ENCODE measurements at places on chromosomes 16 and 17.

- no peak for DNase-seq
Measured at GRCh38 chr17:79185671-79186070, 111.0 kb downstream of the ENGASE start.

GRCh38 chr16:10981697-10982216 lies 37.4 kb downstream of the CLEC16A start:
- DNase-seq: peak; percentile 31

DNA sequence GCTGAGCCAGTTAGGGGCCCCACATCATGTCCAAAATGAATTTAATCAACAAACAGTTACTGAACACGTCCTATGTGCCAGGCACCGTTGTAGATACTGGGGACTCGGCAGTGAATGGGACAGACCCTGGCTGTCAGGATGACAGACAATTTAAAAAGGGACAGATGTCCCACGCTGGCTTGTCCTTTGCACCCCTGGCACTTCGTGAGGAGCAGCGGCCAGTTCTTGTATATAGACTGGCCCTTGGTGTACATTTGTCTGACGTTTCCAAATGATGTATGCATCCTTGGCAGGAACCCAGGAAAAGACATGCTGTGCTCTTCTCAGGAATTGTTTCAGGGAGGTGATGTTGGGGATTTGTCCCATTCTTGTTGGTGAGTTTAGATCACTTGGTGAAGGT lies 21.1 kb downstream of the IL4R start:
- no peak for DNase-seq

GRCh38 chr17:50588391-50589049 lies 28.0 kb downstream of the CACNA1G start:
- no peak for DNase-seq

- no peak for DNase-seq
Measured at GRCh38 chr16:27232061-27232900, 29.0 kb downstream of the KDM8 start.

DNA sequence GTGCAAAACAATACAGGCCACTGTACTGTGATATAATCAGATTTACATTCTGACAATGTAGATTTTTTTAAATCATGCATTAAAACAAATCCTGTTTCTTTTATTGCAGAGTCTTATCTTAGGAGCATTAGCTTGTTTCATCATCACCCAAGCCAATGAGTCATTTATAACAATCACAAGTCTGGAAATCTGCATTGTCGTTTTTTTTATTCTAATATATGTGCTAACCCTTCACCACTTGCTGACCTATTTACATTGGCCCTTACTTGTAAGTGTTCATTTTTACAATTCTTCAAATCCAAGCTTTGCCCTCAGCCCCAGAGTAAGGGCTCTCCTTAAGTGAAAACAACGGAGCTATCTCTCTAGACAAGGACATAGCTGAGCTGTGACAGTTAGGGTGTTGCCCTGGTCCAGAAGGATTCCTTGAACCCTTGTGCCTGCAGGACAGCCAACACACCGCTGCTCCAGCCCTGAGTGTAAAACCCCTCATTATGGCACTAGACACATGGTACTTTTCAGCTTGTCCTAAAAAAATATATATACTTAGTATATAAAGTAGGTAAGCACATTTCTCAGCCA lies 3.7 kb downstream of the CMTM1 start:
- DNase-seq: no peak

- DNase-seq: no peak
Measured at GRCh38 chr16:1297018-1297696, 12.3 kb upstream of the UBE2I start.

DNA sequence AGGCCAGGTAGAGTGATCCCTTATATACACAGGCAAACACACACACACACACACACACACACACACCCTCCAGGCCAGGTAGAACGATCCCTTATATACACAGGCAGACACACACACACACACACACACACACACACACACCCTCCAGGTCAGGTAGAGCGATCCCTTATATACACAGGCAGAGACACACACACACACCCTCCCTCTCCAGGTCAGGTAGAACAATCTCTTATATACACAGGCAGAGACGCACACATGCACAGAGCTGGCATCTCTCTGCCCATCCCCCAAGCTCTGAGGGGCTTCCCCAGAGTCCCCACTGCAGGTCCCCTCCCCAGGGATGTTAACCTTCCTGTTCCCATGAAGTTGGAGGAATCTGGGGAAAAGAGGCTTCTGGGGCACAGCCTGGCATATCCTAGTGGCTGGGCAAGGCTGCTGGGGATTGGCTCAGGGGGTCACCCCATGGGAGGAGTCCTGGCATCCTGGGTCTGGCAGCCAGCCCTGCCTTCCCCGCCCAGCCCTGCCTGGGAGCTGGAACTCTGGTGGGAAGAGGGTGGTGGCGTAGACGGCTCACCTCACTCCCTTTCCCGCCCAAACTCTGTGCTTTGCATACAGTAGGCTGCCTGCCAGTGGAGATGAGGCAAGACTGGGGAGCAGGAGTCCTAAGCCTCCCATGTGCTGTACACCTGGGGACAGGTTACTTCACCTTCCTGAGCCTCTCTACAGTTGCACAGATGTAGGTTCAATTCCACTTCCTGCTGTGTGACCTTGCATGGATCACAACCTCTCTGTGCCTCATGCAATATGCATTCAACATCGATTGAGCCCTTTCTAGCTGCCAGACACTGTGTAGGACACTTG lies 41.8 kb downstream of the TEKT5 start:
- DNase-seq: no peak

- no peak for DNase-seq
Measured at GRCh38 chr17:18213666-18214270, 11.7 kb upstream of the LLGL1 start.

DNA sequence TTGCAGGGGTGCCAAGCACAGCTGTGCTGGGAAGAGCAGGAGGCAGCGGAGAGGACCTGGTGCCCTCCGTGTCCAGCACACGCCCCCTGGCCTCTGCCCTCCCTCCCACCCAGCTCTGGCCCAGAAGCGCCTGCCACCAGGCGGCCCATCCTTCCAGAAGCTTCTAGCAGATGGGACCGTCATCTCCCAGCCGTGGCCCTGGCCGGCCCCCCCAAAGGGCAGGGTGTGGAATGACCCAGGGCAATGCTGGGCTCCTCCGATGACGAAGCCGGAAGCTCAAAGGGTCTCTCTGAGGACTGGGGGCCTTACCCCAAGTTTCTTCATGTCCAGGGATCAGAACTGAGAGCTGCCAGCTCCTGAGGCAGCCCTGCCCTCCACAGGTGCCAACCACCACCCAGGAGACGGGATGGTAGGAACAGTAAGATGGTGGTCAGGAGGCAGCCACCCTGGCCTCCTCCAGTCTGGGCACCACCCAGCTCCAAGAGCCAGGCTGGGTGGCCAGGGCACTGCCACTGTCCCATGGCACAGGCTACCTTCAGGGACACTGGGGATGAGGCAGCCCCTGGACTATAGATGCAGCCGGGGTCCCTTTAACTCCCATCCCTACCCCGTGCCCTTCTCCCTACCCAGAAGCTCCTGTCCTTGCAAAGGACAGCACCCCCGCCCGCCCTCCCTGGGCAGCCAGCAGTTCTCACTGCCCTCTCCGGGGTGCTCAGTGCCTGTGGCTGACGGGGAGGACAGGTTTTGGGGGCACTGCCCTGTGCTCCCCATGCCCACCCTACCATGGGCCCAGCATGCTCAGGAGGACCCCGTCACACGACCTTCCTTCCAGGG lies 6.5 kb upstream of the CDH15 start:
- no peak for DNase-seq

- no peak for DNase-seq
Measured at GRCh38 chr17:38361694-38362465, 10.2 kb downstream of the SOCS7 start.

DNA sequence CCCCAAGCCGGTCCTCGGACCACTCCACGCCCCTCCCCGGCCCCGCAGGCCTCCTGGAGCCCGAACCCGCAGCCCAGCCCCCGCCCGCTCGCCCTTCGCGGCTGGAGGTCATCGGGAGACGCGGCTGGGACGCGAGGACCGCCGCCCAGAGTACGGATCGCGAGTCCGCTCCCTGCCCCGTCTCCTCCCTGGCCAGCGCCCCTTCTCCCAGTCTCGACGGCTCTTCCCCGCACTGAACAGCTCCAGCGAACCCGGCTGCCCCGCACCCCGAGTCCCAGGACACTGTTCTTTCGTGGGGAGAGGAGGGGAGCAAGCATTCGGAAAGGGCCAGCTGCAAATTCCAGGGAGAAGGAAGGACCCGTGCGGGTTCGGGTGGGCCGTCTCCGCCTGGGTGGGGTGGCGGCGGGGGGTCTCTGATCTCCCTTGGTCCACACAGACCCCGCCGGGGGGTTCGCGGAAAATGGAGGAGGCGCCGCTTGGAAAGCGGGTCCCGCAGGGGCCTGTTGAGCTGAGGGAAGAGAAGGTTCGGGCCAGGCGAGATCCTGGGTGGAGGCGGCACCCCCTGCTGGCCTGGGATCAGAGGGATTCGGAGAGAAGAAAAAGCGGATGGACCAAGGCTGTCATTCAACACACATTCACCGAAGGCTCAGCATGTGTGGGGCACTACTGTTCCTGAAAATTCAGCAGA lies 632 bp upstream of the RTN4RL1 start:
- peak; percentile 77 for DNase-seq

- DNase-seq: no peak
Measured at GRCh38 chr17:17493249-17493985, 2.8 kb downstream of the RASD1 start.

GRCh38 chr17:75059369-75060345 lies 12.6 kb downstream of the KCTD2 start:
- no peak for DNase-seq

DNA sequence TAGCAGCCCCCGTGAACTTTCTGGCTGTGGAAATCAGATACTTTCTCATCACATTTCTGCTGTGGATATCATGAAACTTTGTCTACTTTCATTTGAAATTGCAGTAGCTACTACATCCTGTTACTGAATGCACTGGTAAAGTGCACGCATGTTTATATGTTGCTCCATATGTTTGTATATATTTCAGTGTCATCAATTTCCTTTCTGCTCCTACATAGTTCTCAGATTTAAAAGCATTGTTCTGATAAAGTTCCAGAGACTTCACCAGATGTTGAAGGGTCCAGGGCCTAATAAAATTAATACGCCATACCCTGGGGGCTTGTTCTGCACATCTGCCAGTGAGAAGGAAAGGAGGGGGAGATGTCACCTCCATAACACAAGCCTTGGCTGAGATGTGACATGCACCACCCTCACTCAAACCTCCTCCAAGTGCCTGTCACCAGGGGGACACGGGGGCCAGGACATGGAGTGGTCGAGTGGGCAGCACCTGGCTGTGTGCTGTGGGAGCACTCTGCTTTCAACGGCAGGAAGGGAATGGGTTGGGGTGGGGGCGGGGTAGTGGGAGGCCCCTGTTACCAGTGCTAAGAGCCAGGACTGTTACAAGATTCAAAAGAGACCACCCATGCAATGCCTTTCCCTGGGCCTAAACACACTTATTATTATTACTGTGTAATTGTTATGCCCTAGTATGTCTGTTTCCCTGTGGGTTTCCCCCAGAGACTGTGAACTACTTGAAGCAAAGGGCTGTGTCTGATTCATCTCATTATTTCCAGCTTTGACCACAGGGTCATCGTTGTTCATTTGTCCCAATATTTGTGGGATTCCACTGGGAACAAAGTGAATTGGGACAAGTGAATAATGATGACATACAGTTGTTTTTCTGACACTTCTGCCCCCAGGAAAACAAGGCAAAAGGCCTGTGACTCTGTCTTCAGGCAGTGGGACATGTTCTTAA lies 193.4 kb downstream of the FOXL1 start:
- DNase-seq: no peak

DNA sequence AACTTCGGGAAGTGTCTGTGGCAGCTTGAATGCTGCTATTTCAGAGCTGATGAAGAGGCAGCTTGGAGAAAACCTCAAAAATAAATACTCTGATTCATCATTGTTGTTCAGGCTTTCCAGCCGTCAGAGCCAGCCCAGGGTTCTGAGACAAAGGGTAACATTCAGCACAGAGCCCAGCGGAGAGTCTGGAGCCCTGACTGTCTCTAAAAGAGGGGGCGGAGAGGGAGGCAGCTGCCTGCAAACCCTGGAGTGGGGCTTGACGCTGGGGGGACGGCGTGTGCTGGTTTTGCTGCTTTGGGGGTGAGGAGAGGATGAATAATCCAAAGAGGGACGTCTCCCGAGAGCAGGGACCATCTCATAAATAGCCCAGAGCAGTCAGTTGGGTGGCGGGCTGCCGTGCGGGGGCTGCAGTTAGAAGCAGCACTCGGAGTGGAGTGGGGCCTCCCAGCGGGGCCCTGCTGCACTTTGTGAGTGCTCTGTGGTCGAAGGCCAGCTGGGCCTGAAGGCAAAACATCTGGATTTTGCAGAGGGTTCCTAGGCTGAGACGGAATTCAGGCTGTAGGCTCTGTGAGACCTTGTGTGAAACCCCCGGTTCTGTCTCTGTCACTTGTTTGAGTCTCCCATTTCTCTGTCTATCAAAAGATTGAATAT lies 237.8 kb downstream of the PRKCA start:
- no peak for DNase-seq

DNA sequence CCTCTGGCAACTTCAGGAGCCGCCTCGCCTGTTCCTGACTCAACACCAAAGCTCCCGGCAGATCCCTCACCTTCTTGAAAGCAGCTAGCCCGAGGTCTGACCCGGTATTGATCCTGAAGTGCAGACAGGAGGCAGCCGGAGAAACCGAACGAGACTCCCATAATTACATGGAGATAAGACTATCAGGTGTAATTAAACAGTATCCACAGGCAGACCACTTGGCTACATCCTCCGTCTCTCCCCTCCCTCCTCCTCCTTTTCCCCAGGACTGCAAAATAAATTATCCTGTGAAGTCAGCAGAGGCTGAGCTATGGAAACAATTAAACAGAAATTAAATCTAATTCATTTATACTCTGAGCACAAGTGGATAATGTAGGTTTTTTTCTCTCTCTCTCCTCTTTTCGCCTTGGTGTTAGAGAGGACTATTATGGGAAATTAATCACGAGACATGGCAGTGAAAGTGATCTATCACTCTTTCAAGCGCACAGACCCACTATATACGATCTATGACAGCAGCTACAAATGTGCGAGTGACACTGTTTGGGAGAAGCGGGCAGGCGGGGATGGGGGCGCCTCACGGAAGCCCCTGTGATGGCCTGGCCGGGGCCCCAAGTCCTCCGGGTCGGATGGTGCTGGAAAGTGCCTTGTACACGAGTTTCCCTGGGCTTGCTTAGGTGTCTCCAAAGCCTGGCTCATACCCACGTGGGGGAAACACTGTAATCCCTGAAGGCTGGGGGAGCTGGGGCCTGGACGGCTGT lies 92.8 kb downstream of the RBFOX3 start:
- no peak for DNase-seq

GRCh38 chr17:56699186-56699894 lies 105.8 kb downstream of the NOG start:
- peak; percentile 44 for DNase-seq

DNA sequence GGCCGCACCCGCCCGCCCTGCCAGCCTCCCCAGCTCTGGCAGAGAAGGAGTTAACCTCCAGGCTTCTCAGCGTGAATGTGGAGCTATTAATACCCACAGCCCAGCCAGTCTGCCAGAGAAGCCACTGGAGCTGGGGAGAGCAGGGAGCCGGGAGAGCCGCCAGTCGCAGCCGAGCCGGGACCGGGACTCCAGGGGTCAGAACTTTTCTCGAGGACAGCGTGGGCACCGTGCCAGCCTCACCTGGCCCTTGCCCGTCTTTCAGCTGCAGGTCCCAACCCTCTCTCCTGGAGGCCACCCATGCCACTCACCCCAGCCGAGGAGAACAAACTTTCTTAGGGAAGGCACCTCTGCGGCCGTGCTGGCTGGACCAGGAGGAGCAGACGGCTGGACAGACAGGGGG lies 33.8 kb upstream of the SBK1 start:
- no peak for DNase-seq

GRCh38 chr16:46788891-46789474 lies 40.8 kb upstream of the MYLK3 start:
- DNase-seq: no peak
